Stimulated activated CD8-positive, alpha-beta memory T cell treated with anti-CD3 and anti-CD28 coated beads, Interleukin-7, amount 100 ng/mL, for 48 hours (primary cell): ENCODE measurements at places on chromosomes 4 and X.

GRCh38 chr4:54227256-54228055, 1.6 kb upstream of the PDGFRA start:
- no peak for DNase-seq

DNA sequence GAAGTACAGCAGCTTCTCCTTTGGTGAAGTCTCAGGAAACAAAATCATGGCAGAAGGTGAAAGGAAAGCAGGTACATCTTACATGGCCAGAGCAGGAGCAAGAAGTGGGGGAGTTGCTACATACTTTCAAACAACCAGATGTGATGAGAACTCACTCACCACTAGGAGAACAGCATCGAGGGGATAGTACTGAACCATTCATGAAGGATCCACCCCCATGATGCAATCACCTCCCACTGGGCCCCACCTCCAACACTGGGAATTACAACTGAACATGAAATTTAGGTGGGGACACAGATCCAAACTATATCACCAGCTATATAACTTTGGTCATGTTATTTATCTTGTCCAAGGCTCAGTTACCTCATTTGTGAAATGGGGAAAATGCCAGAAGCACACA, 159.4 kb downstream of the OPHN1 start:
- DNase-seq = no peak

- no peak for DNase-seq
Observed at GRCh38 chrX:23251043-23251442, 83.6 kb upstream of the PTCHD1 start.

GRCh38 chr4:77600521-77601451, 4.8 kb upstream of the CXCL13 start:
- no peak for DNase-seq

DNA sequence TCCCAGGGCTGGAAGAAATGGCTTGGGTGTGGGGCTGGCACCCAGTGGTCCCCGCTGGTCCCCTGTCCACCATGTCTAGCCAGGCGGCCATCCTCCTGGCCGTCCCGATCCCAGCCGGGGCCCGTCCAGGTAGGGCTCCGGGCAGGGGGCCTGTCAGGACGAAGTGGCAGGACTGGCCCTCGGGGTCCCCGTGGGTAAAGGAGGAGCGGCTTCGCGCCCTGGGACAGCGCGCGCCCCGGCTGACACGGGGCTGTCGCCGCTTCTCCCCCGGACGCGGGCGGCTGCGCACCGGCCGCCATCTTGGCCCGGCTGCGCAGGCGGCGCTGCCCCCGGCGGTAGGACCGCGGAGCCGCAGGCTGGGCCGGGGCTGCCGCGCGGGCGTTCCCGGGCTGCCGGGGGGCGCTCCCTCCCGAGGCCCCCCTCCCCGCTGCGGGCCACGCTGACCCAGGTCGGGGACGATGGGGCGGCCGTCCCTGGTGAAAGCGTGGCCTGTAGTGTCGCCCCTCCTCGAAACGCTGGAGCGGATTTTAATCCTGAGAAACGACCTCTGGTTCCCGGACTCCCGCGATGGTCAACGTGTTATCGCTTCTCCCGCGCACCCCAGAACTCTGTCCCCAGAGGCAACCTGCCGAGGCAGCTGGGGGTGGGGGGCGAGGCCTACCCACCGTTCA, 60.4 kb upstream of the BCOR start:
- DNase-seq = no peak

GRCh38 chr4:6668391-6668790, 25.3 kb upstream of the S100P start:
- no peak for DNase-seq

DNA sequence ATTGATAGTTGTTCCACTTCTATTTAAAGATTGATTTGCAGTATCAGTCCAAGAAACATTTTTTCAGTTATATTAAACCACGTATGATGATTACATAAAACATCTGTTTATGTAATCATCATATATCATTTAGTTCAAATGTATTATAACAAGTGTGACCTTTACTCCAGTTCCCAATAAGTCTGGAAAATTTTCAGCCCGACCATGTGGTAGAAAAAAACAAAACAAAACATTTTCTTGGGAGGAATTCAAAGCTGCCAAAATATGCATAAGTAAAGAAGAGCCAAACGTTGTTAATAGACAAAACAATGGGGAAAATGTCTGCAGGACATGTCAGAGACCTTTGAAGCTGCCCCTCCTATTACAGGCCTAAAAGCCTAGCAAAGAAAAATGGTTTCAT, 709.1 kb downstream of the FAT4 start:
- DNase-seq = no peak

GRCh38 chr4:3361896-3362295, 69.1 kb downstream of the RGS12 start:
- no peak for DNase-seq

DNA sequence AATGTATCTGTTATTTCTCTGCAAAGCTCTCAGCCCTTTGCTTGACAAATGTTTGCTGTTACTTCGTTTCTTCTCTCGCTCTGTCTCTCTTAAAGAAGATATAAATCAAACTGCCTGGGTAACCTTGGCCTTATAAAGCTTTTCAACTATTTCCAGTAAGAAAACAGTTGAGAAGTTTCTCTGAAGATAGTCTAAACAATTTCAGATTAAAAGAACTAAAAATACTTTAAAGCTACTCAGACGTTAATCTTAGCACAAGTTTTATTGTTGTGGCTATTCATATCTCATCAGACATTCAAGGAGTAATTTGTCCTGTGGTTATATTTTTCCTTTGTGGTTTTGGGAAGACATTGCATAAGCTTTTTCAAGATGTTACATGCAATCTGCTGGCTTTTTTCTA, 22.6 kb downstream of the HOPX start:
- DNase-seq = no peak

- DNase-seq = no peak
Observed at GRCh38 chr4:73650250-73650649, 30.0 kb upstream of the RASSF6 start.

DNA sequence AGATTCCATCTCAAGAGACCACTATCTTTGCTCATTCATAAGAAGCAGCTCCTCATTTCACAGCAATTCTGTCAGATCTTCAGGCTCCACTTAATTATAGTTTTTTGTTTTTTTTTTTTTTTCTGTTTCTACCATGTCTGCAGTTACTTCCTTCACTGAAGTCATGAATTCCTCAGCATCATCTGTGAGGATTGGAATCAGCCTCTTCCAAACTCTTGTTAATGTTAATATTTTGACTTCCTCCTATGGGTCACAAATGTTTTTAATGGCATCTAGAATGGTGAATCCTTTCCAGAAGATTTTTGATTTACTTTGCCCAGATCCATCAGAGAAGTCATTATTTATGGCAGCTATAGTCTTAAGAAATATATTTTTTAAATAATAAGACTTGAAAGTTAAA, 53.1 kb downstream of the BMP2K start:
- DNase-seq = no peak

- no peak for DNase-seq
Observed at GRCh38 chr4:135510582-135510981, 1309.0 kb upstream of the PABPC4L start.

DNA sequence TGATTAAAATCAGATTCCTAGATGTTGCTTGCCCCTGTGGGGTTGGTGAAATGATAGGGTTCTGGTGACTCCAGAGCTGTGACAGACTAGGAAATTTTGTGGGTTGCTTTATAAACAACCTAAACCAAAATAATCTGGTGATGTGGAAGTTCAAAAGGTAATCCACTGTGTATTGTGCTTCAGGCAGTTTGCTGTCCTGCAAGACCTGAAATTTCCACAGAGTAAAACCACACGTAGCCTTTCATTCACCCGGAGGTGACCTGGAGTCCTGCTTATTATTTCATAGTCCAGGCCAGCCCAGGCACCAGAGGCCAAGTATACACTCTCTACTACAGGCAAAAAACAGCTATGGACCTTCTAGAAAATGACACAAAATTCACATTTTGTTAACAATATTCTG, 114.6 kb upstream of the CBR4 start:
- DNase-seq = no peak

DNA sequence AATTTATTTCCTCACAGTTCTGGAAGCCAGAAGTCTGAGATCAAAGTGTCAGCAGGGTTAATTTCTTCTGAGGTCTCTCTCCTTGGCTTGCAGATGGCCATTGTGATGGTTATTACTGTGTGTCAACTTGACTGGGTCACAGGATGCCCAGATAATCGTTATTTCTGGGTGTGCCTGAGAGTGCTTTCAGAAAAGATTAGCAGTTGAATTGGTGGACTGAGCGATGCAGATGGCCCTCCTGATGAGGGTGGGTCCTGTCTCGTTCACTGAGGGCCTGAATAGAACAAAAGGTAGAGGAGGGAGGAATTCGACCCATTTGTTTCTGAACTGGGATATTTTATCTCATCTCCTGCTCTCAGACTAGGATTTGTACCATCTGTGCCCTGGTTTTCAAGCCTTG, 15.7 kb downstream of the SMIM43 start:
- no peak for DNase-seq

- no peak for DNase-seq
Observed at GRCh38 chrX:51866210-51866609, 27.2 kb upstream of the MAGED1 start.

GRCh38 chrX:31608638-31609037, 536.8 kb upstream of the FTHL17 start:
- DNase-seq = no peak

- DNase-seq = no peak
Observed at GRCh38 chrX:16586377-16587112, 63.4 kb upstream of the S100G start.

GRCh38 chr4:27764526-27764837, 903.8 kb downstream of the STIM2 start:
- no peak for DNase-seq

DNA sequence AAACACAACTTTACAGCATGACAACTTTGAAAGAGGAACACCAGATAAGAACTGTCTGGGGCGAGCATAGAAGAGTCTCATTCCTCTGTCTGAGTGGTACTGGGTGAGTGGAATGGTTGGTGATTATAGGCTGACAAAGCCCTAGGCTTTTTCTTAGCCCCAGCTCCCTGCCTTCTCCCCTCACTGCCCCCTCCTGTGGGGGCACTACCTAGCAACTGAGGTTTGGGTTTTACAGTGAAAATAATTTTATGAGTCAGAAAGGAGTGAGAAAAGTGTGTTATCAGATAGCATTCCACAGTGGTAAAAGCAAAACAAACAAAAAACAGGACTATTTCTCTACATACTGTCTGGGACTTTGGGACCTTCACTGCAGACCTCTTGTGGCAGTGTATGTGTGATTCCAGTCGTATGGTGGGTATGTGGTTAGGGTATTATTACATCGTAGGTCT, 10.5 kb upstream of the TMEM165 start:
- DNase-seq = no peak

- no peak for DNase-seq
Observed at GRCh38 chrX:107567370-107567769, 60.9 kb upstream of the PRPS1 start.

DNA sequence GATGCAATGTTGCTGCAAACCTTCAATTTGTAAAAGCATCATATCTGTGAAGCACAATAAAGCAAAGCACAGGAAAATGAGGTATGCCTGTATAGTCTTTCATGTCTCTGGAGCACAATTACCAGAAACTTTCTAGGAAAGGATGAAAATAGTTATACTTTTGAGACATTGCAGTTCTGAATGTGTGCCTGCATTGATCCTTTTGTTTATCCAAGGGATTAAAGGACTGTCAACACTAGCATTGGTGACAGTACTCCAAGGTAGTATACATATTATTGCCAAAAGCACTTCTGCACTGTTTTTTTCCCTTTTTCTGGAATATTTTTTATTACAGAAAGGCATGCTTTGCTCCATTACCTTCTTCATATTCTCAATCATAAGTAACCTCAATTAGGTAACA, 476.0 kb downstream of the GABRG1 start:
- DNase-seq = no peak

GRCh38 chr4:8706216-8707044, 113.9 kb downstream of the CPZ start:
- DNase-seq = no peak

DNA sequence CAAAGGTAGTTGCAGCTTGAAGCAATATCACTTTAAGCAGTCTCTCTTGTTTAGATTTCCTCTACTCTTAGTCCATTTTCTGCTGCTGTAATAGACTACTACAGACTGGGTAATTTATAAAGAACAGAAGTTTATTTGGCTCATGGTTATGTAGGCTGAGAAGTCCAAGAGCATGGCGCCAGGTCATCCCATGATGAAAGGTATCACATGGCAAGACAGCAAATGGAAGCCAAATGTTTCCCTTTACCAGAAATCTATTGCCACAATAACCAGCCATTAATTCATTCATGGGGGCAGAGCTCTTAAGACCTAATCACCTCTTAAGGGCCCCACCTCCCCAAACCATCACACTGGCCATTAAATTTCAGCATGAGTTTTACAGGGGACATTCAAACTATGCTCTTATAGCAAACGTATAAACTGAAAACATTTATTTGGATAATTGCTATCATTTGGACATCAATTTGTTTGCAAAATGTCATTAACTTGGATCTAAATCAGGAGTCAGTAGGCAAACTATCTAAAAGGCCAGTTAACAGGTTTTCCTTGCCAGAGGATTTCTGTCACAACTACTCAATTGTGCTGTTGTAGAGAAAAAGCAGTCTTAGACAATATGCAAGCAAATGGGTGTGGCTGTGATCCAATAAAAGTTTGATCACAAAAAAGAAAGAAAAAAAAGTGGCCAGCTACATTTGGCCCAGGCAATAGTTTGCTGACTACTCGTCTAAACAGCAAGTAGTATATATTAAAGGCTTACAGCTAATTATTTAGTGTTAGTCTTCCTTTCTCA, 75.7 kb upstream of the GUCY1A1 start:
- no peak for DNase-seq

DNA sequence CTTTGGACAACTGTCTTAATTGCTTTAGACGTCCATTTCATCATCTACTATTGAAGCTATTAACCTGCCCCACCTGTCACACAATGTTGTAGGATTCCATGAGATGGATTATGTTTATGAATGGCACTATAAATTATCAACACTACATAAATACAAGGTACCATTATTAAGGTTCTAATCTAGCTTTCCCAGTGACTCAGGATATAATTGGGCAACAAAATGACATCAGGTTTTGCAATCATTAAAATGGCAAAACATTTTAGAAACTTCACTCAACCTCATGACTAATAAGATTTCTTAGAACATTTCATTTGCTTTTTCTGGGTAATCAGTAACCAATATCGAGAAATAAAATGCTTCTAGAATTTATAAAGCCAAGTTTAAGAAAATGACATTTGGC, 9.2 kb downstream of the HOPX start:
- DNase-seq = no peak

DNA sequence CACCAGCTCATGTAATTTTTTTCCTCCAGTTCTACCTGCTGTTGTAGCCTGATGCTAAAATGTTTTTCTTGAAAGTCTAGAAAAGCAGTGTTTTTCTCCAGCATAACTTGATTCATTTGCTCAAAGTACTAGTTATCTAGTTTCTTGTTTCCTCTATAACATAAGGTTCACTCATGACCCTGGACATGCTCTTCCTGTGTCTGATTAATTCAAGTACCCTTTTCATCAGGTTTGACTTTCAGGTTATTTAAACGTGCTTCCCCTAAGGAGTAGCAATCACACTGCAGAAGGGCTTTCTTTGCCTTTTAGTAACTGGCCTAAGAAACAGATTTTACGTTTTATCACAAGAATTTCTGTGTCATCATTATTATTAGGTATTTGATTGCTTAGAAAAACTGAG, 66.8 kb upstream of the EGFL6 start:
- DNase-seq = no peak
